AG04449 (cell line): ENCODE measurements at places on chromosomes 5 and 9.
A peak's percentile ranks its signal among the peaks of the same experiment; 100 is the strongest.

GRCh38 chr5:56415356-56415765 lies 182.2 kb upstream of the ANKRD55 start:
- peak; percentile 70 for DNase-seq

DNA sequence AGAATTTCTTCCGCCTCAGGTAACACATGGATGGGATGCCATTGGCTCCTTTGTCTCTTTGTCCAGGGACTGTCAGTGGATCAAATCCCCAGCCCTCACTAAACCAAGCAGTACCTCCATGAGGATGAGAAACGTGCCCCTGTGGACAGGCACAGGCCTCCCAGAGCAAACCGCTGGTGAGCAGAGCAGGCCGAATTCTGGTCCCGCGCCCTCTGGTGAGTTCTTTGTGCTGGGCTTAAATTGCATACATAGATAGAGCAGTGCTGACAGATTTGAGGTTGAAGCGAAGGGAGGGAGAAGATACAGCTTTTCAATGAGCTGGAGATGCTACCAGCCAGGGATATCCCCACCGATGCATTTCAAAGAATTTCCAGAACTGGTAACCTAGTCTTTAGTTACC lies 143.8 kb downstream of the HSD17B3 start:
- no peak for DNase-seq

DNA sequence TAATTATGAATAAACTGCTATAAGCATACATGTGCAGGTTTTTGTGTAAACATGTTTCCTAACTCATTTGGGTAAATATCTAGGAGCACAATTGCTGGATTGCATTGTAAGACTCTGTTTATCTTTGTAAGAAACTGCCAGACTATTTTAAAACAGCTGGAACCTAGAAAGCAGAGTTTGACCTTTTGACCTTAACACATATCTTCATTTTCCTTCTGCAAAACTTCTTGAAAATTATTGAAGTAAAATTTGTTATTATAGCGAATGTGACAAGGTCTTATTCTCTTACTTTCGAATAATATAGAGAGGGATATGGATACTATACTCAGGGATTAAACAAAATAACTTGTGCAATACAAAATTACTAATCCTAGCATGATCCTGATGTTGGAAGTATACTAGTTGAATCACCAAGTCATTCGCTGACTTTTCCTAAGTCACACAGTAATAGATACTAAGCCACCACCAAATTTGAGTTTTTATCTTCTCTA lies 3.2 kb upstream of the ANXA1 start:
- no peak for DNase-seq

GRCh38 chr9:73179589-73179988 lies 27.9 kb downstream of the ANXA1 start:
- DNase-seq: no peak

- peak; percentile 47 for DNase-seq
Observed at GRCh38 chr5:54832045-54832444, 153.3 kb downstream of the ESM1 start.

GRCh38 chr9:34664281-34665066 lies 2.0 kb upstream of the CCL27 start:
- no peak for DNase-seq

- DNase-seq: no peak
Observed at GRCh38 chr5:1495525-1495897, 28.2 kb downstream of the LPCAT1 start.

- no peak for DNase-seq
Observed at GRCh38 chr5:61603211-61603908, 271.3 kb downstream of the ZSWIM6 start.

DNA sequence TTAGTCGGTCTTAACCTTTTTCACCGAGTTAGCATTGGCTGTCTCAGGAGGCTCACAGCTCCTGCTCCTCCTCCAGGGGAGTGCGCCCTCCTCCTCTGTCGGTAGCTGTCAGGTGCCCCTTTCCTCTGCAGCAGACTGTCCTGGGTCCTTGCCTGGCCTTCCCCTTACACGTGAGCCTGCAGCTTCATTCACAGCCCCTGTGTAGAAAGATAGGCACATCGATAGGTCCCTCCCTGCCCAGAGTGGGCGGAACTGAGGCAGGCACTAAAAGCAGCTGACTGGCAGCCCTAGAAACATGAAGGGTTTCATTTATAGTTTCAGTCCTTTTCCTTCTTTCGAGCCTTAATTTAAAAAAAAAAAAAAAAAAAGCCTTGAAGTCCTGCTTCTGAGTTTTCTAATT lies 17.2 kb downstream of the TENT4A start:
- no peak for DNase-seq

DNA sequence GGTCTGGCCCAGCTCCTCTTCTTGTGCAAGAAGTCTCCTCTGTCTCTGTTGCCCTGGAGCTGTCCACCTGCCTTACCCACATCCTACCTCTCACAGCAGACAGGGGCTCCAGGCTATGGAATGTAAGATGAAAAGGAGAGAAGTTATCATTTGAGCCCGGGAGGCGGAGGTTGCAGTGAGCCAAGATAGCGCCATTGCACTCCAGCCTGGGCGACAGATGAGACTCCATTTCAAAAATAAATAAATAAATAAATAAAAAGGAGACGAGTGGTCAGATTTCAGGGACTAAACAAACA lies 37.5 kb upstream of the DENND4C start:
- DNase-seq: no peak

GRCh38 chr5:65203746-65204145 lies 278.0 kb downstream of the ADAMTS6 start:
- DNase-seq: peak; percentile 80

GRCh38 chr9:94794476-94795167 lies 68.1 kb downstream of the AOPEP start:
- DNase-seq: no peak

- no peak for DNase-seq
Observed at GRCh38 chr9:2317591-2317990, 302.4 kb downstream of the SMARCA2 start.

DNA sequence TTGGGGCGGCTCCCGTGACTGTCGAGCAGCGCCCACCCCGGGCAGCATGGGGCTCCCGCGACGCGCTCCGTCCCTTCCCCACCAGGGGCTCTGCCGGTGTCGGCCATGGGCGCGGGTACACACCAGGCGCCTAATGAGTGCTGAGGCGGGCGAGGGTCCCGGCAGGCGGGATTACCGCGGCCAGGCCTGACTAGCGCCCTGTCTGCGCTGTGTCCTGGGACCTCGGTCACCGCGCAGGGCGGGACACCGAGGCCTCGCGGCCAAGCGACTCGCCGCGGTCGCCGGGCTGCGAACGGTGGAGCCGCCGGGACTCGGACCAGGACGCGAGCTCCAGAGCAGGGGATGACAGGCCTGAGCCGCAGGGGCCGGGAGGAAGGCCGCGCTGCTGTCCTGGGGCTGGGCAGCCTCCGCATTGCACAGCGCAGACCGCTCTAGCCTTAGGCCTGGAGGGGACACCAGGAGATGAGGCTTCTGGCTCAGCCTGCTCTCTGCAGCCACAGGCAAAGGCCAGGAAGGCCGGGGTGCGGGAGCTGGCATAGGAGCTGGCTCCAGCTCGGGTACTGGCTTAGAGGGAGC lies 14.1 kb downstream of the LCN10 start:
- DNase-seq: no peak

GRCh38 chr5:1224631-1225030 lies 550 bp upstream of the SLC6A18 start:
- DNase-seq: no peak

GRCh38 chr9:1460143-1460769 lies 410.1 kb downstream of the DMRT2 start:
- DNase-seq: no peak

GRCh38 chr9:129981180-129981907 lies 61.6 kb downstream of the FNBP1 start:
- no peak for DNase-seq

GRCh38 chr9:115591584-115591984 lies 473.6 kb upstream of the TNC start:
- DNase-seq: peak; percentile 99

- DNase-seq: peak; percentile 82
Observed at GRCh38 chr5:57825031-57825686, 342.5 kb upstream of the ACTBL2 start.

- no peak for DNase-seq
Observed at GRCh38 chr5:96633820-96634219, 28.4 kb upstream of the CAST start.

DNA sequence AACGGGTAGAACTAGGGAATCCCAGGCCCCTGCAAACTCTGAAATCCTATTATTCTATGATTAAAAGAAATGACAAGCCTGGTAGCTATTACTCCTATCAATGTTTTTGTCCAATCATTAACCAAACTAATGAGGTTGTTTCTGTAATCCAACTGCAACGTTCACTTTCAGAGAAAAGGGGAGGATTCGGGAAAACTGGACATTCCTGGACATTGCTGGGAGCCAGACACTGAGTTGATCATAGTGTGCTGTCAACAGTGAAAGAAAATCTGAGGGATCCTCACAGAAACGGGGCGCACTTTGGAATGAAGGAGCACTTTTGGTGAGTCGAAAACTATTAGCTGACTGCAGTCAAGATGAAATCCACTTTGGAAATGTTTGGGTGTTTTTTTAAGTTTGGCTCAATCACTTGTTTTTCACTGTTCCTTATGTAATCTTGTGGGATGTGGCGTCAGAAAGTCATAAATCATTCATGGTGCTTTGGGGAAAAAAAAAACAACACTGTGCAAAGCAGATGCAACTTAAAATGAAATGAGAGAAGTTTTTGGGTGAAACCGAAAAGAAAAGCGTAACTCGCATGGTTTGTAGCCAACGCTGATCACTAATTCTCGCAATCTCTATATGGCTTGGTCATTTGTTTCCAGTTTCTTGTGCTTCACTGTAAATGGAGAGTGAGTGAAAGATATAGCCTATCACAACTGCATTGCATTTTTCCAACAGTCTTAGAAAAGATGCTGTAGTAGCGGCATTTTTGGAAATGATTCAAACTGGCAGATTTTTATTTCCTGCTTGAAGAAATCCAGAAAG lies 51.2 kb upstream of the ADRA1B start:
- no peak for DNase-seq

DNA sequence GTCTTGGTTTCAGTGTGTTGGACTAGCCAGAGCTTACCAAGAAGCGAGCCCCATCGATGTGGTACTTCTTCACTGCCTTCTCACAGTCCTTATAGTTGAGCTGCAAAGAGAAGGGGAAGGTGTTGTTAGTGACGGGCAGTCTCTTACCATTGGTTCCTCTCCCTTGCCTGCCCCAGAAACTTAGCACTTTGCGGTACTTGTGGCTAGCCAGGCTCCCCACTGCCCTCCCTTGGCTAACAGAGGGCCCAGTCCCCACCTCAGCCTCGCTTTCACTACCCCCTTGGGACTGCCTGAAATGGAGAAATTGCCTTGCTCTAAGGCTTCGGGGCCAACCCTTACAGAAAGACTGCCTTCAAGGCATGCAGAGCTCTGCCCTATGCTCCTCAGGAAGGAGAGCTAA lies 4.3 kb downstream of the LCP2 start:
- no peak for DNase-seq

- DNase-seq: no peak
Observed at GRCh38 chr5:16265141-16265540, 85.5 kb upstream of the MARCHF11 start.

DNA sequence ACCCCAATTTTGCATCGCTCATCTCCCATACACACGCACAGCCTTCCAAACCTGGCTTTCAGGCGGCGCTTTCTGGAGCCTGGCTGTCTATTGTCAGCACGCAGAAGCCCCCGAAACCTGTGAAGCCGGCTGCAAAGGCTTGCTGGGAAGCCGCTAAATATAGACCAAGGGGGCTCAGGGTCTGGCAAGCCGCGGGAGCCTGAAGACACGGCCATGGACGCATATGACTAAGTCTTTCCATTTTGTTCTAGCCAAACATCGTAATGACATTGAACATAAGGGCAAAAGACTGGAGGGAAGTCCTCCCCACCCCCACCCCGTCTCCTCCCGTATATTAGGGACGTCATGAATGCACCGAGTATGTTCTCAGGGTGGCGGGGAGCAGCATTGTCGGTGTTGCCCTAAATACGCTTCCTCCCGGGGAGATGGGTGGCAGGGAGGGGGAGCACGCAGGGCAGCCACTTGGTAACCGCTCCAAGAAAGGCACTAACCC lies 1.1 kb downstream of the CTNND2 start:
- DNase-seq: no peak

GRCh38 chr5:103394676-103395075 lies 136.1 kb downstream of the MACIR start:
- no peak for DNase-seq

DNA sequence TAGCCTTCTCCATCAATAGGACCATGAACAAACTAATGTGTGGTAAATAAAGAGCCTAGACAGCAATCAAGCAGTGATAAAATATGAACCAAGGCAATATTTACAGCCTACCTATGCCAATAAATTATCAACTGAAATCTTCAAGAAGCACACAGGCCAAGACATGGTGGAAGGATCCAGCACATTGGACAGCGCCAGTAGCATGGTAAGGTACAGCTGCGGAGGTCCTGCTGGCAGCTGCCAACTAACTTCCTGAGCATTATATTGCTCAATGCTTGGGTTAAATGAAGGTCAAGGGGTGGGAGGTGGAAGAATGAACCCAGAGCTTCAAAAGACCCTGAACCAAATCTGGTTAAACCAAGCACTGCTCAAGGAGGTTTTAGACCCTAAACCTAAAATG lies 16.5 kb upstream of the SPDL1 start:
- no peak for DNase-seq

DNA sequence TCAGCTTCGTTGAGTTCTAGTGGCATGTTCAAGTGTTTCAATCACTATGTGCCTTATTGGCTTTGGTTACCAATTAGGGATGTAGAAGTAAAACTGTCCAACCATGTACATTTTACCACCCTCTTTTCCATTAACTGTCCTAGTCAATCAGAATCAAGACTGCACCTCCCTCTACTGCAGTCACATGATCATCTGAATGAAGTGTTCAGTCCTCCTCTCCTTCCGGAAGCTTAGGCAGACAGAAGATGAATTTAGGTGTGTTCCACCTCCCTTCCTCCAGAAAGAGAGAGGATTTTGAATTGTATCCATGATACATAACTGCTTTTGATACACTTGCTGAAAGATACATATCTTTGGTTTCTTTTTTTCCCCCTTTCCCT lies 133.7 kb downstream of the ERCC6L2 start:
- no peak for DNase-seq
